ENCODE measurements at places on chromosomes 1 and 21.
A peak's percentile ranks its signal among the peaks of the same experiment; 100 is the strongest.

DNA sequence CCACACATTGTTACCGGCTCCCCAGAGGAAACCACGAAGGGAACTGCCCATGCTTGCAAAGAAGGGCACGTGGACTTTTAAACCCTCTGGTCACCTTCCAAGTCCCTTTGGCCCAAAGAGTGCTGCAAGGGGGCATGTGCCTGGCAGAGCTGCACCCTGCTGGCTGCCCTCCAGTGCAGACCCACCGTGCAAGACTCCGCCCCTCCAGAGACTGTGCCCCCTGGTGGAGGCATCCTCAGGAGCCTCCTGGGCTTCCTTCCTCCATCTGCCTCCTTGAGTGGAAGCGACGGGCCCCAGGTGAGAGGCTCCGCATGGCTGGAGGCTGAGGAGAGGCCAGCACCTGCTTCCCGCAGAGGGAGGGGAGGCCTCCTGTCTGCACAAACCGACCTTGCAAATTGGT is 100.6 kb downstream of the CRYAA start:
- DNase-seq = peak; percentile 74

DNA sequence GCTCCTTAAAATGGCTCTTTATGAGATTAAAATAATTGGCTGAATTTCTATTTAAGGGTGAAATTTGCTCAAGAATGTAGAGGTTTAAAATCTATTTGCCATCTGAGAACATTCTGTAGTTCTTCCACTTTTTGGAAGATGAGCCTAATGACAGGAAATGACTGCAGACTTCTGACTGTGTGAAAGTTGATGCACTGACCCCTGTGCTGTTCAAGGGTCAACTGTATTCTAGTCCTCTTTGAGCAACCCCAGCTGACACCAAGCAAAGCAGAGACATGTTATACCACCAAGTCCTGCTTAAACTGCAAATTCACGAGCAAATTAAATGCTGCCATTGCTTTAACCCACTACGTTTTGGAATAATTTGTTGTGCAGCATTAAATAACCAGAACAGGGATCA is 26.6 kb downstream of the DDAH1 start:
- no peak for DNase-seq

GRCh38 chr1:155946633-155947219 is 5.3 kb downstream of the RXFP4 start:
- DNase-seq = no peak

GRCh38 chr1:225471109-225471452 is 43.2 kb upstream of the LBR start:
- DNase-seq = no peak

DNA sequence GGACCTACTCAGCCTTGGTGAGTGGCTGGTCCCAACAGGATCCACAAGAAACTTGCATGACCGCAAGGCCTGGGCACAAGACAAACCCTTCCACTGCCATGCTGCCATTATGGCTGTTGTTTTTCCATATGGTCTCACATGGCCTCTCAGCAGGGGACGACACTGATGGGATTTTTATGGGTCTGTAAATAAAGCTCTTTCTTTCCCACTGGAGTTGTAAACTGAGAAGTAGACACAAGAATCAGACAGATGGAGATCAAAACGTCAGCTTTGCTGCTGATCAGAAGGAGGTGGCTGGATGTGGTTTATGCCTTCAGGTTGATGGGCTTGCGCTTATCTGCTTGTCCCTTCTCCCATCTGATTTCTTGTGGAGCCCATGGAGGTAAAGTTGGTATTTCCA is 138.1 kb upstream of the KCNJ6 start:
- no peak for DNase-seq

DNA sequence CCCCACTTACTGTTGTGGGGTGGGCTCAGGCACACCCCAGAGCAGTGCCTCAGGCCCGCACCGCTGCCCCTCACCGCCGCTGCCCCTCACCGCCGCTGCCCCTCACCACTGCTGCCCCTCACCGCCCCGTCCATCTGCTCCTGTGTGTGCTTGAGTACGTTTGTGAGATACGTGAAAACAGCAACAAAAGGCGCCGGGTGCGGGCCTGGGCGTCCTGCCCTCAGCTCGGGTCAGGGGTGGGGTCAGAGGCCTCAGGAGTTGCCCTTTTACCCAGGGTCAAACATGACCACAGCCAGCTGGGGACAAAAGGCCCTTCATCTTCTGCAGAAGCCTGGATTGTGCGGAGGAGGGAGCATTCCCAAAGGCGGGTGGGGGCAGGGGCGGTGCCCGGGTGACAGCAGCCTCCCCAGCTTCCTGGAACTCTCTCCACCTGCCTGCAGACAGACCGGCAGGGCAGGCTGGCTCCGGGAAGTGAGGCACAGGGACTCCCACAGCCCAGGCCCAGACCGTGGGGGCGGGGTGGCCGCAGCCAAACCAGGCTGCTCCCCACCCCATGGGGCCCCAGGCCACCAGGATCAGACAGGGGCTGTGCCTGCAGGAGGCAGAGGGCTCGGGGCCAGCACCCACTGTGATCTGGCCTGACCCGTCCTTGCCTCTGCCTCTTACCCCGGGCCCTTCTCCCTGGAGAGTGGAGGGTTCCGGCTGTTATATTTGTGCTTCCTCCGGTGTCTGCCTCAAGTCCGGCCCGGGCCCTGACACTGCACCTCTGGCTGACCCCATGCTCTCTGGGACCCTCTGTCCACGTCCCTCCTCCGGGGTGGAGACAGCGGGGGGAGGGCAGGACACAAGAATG is 2.3 kb upstream of the VWA1 start:
- peak; percentile 42 for DNase-seq

GRCh38 chr1:191907121-191907520 is 251.1 kb upstream of the RGS18 start:
- no peak for DNase-seq

All from GM13976 (cell line).